NCI-H446 treated with DMSO at 0.1 percent for 48 hours (cell line): ENCODE measurements at places on chromosomes 3 and 15.
A peak's percentile ranks its signal among the peaks of the same experiment; 100 is the strongest.

- no peak for DNase-seq
These were observed 42.0 kb upstream of the IMPG2 start for GRCh38 chr3:101362406-101362805.

- no peak for DNase-seq
These were observed 10.9 kb upstream of the FAM107A start for GRCh38 chr3:58588030-58588614.

GRCh38 chr15:87660251-87661129 is 596.0 kb downstream of the NTRK3 start:
- no peak for DNase-seq

DNA sequence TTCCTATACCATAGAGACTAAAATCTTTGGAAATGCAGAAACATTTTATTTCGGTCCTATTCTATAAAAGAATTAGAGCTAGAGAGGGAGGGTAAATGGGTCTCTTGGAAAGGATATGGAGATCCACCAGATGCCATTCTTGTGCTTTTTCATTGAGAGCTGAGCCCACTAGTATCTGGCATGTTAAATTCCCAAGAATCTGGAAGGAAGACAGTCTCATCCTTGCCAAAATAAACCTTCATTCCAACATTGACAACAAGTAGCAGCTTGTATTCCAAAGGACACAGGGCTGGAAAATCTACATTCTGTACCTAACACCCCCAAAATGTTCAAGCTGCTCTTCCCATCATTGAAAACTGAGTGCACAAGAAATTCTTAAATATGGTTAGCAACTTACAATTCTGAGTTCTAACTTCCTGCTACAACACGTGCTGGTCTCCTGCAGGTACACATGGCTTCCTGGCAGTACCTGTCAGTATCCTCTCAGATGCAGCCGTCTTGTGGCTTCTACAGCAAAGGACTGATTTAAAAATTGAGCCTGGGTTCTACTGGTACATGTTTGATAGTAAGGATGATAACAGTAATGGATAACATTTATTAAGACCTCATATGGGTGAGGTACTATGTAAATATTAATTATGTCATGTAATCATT is 348.1 kb downstream of the SV2B start:
- DNase-seq, result no peak

- DNase-seq, result peak; percentile 31
These were observed 159.2 kb upstream of the SLC24A5 start for GRCh38 chr15:47961401-47962090.

GRCh38 chr3:69130689-69131088 is 8.3 kb upstream of the LMOD3 start:
- DNase-seq, result no peak

GRCh38 chr3:10778492-10779292 is 37.3 kb upstream of the SLC6A11 start:
- DNase-seq, result no peak

- no peak for DNase-seq
These were observed 174.2 kb downstream of the NEK10 start for GRCh38 chr3:27194861-27195483.

DNA sequence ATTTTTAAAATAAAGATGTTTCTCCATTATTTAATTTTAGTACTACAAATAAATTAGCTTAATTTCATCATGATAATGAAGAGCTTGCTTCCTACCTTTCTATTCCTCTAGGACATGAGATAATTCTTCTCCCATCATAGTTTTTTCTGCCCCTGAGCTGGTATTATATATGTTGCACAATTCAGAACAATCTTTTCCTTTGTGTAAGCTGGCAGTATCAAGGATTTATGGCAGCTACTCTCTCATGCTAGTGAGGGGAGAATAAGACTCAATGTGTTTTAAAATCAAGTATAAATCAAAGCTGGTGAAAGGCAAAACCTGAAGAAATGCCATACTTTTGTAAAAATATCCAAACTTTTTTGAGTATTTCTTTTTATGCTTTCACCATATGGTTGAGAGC is 1405.3 kb downstream of the SI start:
- no peak for DNase-seq

- no peak for DNase-seq
These were observed 638.0 kb downstream of the OTOL1 start for GRCh38 chr3:162134571-162134970.

- no peak for DNase-seq
These were observed 819.4 kb downstream of the DIPK2A start for GRCh38 chr3:144791034-144791433.

DNA sequence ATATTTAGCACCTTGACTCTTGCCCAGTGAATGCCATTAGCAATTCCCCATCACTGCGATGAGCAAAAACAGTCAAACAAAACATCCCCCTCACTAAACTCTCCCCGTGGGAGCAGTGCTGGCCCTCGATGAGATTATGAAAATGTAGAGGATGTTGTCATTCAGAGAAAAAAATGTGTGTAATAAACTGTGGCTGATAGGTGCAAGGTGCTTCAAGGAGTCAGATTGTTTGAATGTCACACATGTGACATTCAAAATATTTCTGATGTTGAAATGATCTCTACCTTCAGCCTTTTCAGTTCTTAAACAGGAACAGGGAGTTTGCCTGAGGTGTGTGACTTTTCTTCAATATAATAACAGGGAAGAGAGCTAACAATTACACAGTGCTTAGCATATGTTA is 281.8 kb upstream of the TRIM42 start:
- DNase-seq, result no peak

GRCh38 chr3:73674280-73674679 is 49.5 kb upstream of the PDZRN3 start:
- no peak for DNase-seq

GRCh38 chr15:59993950-59994401 is 10.1 kb upstream of the FOXB1 start:
- DNase-seq, result no peak
